ENCODE measurements at places on chromosomes 2 and 18. TPM values are rescaled to one million over a fixed set of nuclear protein-coding genes. Genes with fewer than 3 reads are reported as not detected.

Gene MRPL33
- polyA plus RNA-seq, result 31.0 TPM

DNA sequence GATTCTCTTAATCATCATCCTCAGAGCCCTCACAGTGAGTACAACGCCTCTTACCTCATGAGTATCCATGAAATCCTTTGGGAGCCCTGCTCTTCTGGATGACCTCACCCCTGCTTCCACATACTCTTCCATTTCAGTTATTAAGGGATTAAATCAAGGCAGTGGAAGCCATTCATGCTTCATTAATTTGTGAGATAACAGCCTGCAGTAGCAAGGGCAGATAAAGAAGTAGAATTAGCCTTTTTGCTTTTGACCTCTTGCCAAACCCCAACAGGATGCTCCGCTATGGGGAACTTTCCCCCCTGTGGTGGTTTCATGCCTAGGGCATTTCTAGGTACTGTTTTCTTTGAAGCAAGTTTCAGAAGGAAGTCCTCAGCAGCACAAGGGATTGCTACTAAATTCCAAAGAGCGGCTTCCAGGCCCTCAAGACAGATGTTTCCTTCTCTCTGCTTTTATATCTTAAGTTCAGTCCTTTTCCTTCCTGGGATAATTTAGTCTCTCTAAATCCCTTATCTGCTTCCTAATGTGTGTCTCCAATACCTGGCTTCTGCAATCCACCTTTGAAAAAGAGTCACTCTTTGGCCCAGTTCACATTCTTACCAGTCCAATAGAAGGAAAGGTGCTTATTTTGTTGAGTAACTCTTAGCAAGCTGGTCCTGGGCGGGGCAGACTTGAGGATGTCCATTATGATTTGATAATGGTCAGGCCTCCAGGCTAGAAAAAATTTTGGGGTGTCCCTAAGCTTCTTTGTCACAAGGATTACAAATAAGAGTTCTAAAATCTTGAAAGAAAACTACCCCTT lies 76.9 kb downstream of the MYO1B start:
- DNase-seq, result no peak

GRCh38 chr2:86044614-86045013 lies 61.1 kb downstream of the POLR1A start:
- no peak for DNase-seq

GRCh38 chr2:96146881-96147592 lies 1.8 kb upstream of the DUSP2 start:
- no peak for DNase-seq

DNA sequence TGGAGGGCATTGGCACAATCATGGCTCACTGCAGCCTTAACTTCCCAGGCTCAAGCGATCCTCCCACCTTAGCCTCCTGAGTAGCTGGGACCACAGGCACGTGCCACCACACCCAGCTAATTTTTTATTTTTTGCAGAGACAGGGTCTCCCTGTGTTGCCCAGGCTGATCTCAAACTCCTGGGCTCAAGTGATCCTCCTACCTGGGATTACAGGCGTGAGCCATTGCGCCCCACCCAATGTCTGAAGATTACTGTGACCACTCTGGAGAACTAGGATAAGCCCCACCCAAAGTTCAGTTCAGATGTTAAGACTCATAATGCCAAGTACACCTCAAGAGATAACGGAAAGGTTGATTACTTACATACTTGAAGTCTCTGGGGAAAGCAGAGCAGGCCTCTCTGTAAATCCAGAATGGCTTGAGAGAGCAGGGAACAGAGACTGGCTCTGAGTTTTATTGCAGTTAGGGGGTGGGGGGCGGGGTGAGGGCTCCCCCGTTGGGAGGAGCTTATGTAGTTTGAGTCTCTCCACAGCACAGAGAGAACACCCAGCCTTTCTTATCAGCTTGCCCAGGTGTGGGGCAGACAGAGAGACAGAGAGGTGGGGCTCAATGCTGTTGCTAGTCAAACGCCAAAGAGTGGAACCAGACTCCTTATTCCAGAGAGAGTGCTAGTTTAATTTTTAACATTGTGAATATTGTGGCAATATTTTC lies 26.5 kb upstream of the ERICH2 start:
- no peak for DNase-seq

Gene SCN3A
- polyA plus RNA-seq, result 0.78 TPM
